ENCODE measurements at places on chromosomes 11 and 22. TPM values are rescaled to one million over a fixed set of nuclear protein-coding genes. Genes with fewer than 3 reads are reported as not detected.
A peak's percentile ranks its signal among the peaks of the same experiment; 100 is the strongest.

Gene RRM1
- total RNA-seq = 108 TPM

Gene APOBEC3G
- 2.7 TPM for total RNA-seq

Gene RABL2B
- total RNA-seq = 4.9 TPM

GRCh38 chr11:47285969-47286770, 16.2 kb downstream of the MADD start:
- no peak for DNase-seq
- H3K4me1 ChIP-seq = peaks cover 9% of the 10 kb centered on the region
- H3K36me3 ChIP-seq = peaks cover 79% of the 10 kb centered on the region
- H3K27me3 ChIP-seq = no peaks in the 10 kb centered on the region

DNA sequence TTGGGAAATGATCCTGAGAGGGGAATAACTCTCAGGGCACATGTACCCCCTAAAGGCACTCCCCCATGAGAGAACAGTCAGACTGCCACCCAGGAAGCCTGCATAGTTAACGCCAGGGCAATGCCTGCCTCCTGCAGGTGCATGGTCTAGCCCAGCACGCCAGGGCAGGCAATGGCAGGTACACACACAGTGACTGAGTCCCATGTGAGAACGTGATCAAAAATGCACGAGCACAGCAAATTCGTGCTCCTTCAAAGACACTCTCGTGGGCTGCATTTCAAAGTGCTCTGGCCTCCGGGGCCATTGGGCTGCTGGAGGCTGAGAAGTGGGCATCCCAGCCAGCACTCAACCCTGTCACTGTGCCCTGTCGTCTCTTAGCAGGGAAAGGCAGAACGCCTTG, 79.7 kb downstream of the SHANK2 start:
- peaks cover 29% of the 10 kb centered on the region for H3K36me3 ChIP-seq
- H3K4me1 ChIP-seq = no peaks in the 10 kb centered on the region
- DNase-seq = no peak
- no peaks in the 10 kb centered on the region for H3K27me3 ChIP-seq
- no peak overlapping the region for H3K27ac ChIP-seq
- no peak overlapping the region for H3K4me3 ChIP-seq

DNA sequence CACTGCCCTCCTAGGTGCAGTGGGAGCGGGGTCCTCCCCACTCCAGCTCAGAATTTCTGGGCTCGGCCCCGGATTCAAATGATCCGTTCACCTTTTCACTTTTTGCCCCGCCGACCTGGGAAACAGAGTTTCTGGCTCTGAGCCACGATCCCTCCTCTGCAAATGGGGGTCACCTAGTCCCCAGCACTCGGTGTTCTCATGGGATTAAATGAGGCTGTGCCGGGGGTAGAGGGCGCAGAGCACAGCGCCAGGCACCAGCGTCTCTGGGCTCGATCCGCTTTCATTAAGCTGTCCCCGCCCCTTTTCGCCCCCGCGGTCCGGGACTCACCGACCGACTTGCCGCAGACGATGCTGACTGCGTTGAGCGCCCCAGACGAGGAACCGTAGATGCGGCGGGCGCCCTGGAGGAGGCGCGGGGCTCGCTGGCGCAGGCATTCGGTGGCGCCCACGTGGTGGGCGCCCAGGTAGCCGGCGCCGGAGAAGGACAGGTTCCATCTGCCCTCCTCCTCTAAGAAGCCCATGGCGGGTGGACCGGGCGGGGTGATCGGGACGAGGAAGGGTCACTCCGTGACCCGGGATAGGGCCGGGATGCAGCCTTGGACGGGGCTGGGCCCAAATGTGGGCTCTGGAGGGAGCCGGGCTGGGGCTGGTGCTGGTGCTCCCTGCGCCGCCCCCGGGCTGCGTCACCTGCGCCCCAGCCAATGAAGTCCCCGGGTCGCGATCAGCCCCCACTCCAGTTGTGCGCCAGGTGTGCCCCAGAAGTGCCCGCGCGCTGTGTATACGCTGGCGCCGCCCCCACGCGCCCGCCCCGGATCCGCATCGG, at the start of gene PNPLA5:
Gene PNPLA5 (minus strand): TSS at position 654 of the 823 bp plus-strand sequence. CDS start 133 bp downstream, at position 521.
- no peaks in the 10 kb centered on the region for H3K4me1 ChIP-seq
- no peak for DNase-seq
- no peaks in the 10 kb centered on the region for H3K36me3 ChIP-seq
- peaks cover 48% of the 10 kb centered on the region for H3K27me3 ChIP-seq
- H3K4me3 ChIP-seq = no peak within 1 kb of the TSS

DNA sequence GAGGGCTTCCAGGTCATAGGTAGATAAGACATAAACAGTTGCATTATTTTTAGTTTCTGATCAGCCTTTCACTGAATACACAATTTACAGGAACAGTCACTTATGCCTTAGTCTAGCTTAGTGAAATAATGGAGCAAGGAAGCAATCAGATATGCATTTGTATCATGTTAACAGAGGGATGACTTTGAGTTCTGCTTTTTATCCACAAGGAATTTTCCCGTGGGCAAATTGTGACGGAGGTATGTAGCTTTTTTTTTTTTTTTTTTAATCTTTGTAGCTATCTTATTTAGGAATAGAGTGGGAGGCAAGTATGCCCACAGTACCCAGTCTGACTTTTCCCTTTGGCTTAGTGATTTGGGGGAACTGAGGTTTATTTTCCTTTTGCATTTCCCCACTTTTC, 3.4 kb upstream of the NLRP10 start:
- DNase-seq = no peak
- no peaks in the 10 kb centered on the region for H3K36me3 ChIP-seq
- H3K27me3 ChIP-seq = no peaks in the 10 kb centered on the region
- no peak overlapping the region for H3K27ac ChIP-seq

- H3K4me3 ChIP-seq = no peak overlapping the region
- H3K27me3 ChIP-seq = peaks cover 4% of the 10 kb centered on the region
- H3K36me3 ChIP-seq = no peaks in the 10 kb centered on the region
- no peaks in the 10 kb centered on the region for H3K4me1 ChIP-seq
- no peak overlapping the region for H3K27ac ChIP-seq
These were observed 85.3 kb downstream of the CACNA1I start for GRCh38 chr22:39655831-39656230.

GRCh38 chr11:95011376-95011775, 13.7 kb upstream of the KDM4E start:
- no peak for DNase-seq
- no peaks in the 10 kb centered on the region for H3K36me3 ChIP-seq
- H3K27ac ChIP-seq = no peak overlapping the region

GRCh38 chr11:12009617-12010321, 1.3 kb upstream of the DKK3 start:
- no peak overlapping the region for H3K27ac ChIP-seq
- DNase-seq = no peak
- no peak overlapping the region for H3K4me3 ChIP-seq

DNA sequence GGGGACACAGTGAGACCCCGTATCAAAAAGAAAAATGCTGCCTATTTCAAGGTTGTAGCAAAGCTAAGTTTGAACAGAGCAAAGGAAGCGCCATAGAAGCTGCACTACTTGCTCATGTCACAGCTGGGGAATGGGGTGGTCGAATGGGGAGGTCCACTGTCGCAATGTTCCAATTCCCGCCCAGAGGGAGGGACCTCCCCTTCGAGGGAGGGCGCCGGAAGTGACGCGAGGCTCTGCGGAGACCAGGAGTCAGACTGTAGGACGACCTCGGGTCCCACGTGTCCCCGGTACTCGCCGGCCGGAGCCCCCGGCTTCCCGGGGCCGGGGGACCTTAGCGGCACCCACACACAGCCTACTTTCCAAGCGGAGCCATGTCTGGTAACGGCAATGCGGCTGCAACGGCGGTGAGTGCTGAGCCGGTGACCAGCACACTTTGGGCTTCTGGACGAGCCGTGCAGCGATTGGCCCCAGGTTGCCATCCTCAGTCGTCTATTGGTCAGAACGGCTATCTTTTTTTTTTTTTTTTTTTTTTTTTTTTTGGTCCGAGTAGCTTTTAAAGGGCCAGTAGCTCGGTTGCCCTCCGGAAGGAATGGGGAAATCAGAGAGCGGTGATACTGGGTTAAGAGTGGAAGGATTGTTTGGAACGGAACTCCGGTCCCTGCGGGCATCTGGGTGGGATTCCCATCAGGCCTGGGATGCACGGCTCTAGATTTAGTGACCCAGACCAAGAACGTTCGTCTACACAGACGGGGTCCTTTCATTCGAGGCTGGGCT, at the start of gene HMBS:
Gene HMBS (plus strand): TSS at position 219 of the 774 bp plus-strand sequence. CDS start 153 bp downstream, at position 372.
- H3K4me1 ChIP-seq = peaks cover 30% of the 10 kb centered on the region
- H3K27me3 ChIP-seq = no peaks in the 10 kb centered on the region
- peak within 1 kb of the TSS; percentile 71 for H3K4me3 ChIP-seq
- H3K27ac ChIP-seq = peak within 1 kb of the TSS; percentile 98
- DNase-seq = peak; percentile 92

GRCh38 chr11:127962416-127962815, 624.9 kb downstream of the ETS1 start:
- H3K4me1 ChIP-seq = no peaks in the 10 kb centered on the region
- no peaks in the 10 kb centered on the region for H3K27me3 ChIP-seq
- no peaks in the 10 kb centered on the region for H3K36me3 ChIP-seq
- no peak for DNase-seq
